Upper lobe of right lung (tissue), 1 donor: ENCODE measurements at places on chromosomes 7 and 10. TPM values are rescaled to one million over a fixed set of nuclear protein-coding genes. Genes with fewer than 3 reads are reported as not detected.

Gene ZC3HAV1L
- 6.4 TPM for total RNA-seq

Gene TUBB8
- total RNA-seq, result 0.20 TPM

- DNase-seq, result no peak
- H3K36me3 ChIP-seq, result no peaks in the 10 kb centered on the region
- no peak overlapping the region for H3K4me3 ChIP-seq
- no peaks in the 10 kb centered on the region for H3K4me1 ChIP-seq
These were observed 85.8 kb upstream of the PRKCQ start for GRCh38 chr10:6665847-6666246.

GRCh38 chr10:17088118-17088806 lies 41.3 kb downstream of the CUBN start:
- H3K4me3 ChIP-seq, result no peak overlapping the region
- no peak overlapping the region for H3K27ac ChIP-seq
- no peaks in the 10 kb centered on the region for H3K4me1 ChIP-seq
- DNase-seq, result no peak
- no peaks in the 10 kb centered on the region for H3K27me3 ChIP-seq
- no peaks in the 10 kb centered on the region for H3K36me3 ChIP-seq

GRCh38 chr10:133353202-133353959 lies 4.4 kb downstream of the FUOM start:
- no peaks in the 10 kb centered on the region for H3K36me3 ChIP-seq
- peaks cover under 1% of the 10 kb centered on the region for H3K27me3 ChIP-seq
- peaks cover 11% of the 10 kb centered on the region for H3K4me1 ChIP-seq
- H3K4me3 ChIP-seq, result no peak overlapping the region

- H3K36me3 ChIP-seq, result no peaks in the 10 kb centered on the region
- H3K4me1 ChIP-seq, result no peaks in the 10 kb centered on the region
- no peaks in the 10 kb centered on the region for H3K27me3 ChIP-seq
- no peak for DNase-seq
- no peak overlapping the region for H3K27ac ChIP-seq
These were observed 63.3 kb upstream of the THSD7A start for GRCh38 chr7:11895337-11895736.

- no peaks in the 10 kb centered on the region for H3K36me3 ChIP-seq
- H3K27ac ChIP-seq, result no peak overlapping the region
- DNase-seq, result no peak
- no peaks in the 10 kb centered on the region for H3K4me1 ChIP-seq
- H3K4me3 ChIP-seq, result no peak overlapping the region
- H3K27me3 ChIP-seq, result peaks cover 4% of the 10 kb centered on the region
These were observed 12.5 kb downstream of the ADRA2A start for GRCh38 chr10:111089293-111089692.

- peaks cover 7% of the 10 kb centered on the region for H3K4me1 ChIP-seq
- H3K36me3 ChIP-seq, result no peaks in the 10 kb centered on the region
- H3K4me3 ChIP-seq, result no peak overlapping the region
- H3K27me3 ChIP-seq, result no peaks in the 10 kb centered on the region
- DNase-seq, result no peak
These were observed 56.5 kb downstream of the MAP3K8 start for GRCh38 chr10:30490289-30491000.

DNA sequence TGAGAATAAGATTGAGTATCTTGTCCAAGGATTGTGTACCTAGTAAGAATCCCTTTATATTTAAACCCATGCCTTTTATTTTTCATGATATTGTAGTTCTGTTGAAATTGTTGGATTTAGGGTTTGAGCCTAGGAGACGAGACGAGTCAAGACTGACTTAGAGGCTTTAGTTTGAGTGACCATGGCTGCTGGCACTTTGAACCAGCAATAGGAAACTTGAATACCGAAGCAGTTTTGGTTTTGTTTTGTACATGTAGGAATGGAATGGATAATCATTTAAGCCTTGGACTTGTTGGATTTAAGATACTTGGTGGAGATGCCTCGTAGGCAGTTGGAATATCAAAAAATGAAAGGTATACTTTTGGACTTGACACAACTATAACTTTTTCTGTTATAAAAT lies 229.0 kb downstream of the BICC1 start:
- DNase-seq, result no peak
- no peak overlapping the region for H3K4me3 ChIP-seq
- no peaks in the 10 kb centered on the region for H3K36me3 ChIP-seq
- no peak overlapping the region for H3K27ac ChIP-seq
- no peaks in the 10 kb centered on the region for H3K27me3 ChIP-seq
